ENCODE measurements at places on chromosomes 1 and 21.

DNA sequence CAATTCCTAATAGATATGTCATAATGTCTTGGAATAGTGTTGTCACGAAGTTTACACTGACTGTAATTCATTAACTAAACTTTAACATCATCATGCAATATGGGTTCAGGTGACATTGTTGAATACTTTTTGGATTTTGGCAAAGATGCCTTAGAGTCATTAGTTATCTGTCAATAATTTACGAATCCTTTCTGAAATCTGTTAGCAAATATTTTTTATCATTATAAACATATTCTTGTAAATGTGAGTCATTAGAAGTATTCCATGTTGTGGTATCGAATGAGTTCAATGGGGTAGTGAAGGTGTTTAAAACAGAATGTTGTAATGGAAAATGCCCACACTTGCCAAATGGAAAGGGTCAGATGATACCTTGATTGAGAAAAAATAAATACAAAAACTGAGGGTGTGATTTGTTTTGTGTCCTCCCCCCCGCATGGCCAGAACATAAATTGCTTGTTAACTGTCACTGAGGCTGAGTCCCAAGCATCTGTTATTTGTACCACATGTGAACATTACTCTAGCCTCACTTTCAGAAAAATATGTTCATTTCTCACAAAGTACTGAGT, 5.2 kb upstream of the NR5A2 start:
- no peak for DNase-seq

- DNase-seq = no peak
Measured at GRCh38 chr1:155321639-155322503, 1.2 kb downstream of the RUSC1 start.

DNA sequence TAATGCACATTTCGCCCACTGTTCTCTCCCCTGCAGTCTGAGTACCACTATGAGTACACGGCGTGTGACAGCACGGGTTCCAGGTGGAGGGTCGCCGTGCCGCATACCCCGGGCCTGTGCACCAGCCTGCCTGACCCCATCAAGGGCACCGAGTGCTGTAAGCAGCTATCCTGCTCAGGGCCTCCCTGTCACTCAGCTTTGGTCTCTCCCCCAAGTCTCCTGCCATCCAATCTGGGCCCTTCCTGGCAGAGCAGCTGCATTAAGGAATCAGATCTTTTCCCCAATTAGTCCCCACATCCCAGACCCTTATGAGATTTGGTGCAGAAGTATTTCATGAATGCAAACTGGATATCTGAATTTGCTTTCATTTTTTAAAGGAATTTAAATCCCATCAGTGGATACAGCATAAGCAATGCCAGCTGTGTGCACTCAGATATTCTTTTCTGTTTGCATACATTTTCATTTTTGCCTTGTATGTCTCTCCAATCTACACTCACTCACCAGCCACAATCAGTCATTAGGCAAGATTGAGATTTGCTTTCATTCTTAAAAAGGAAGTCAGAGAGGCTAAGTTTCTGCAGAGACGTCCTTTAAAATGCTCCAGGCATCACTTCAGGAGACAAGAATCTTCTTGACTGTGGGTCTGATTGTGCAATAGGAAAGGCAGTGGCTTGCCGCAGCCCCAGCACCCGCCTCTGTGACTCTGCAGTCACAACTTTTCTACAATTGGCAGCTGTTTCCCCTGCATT, 48.1 kb downstream of the ELAPOR1 start:
- no peak for DNase-seq

DNA sequence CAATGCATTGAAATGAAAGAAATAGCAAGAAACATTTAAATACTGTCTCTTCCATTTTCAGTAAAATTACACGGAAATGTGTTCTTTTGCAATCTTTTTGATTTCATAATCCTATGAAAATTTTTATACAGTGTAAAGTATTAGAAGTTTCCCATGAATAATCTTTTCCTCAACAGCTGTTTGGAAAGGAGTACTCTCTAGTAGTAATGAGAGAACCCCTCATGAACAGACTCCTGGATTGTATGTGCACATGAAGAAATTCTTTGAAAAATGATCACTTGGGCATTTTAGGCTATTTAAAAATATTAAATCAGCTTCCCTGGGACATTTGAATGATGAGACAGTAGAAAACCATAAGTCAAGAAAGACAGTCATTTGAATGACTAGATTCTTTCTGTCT, 64.4 kb downstream of the LHX9 start:
- DNase-seq = no peak

DNA sequence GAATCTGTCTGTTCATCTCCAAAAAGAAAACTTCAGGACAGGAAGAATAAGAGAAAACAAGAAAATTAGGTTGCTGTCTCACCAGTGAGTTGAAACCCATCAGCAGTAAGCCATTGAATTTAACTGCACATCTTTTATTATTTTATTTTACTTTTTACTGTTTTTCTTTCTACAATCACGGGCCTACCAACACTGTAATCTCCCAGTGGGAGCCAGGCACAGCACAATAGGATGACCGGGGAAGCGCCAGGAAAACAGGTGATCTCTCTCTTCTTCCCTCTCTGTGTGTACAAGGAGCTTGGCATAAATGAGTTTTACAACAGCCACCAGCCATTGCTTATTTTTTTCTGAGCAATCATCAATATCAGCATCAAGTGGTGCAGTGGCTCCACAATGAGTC, 113.1 kb upstream of the ESRRG start:
- no peak for DNase-seq

GRCh38 chr21:25682382-25682781, 43.3 kb downstream of the JAM2 start:
- DNase-seq = no peak

DNA sequence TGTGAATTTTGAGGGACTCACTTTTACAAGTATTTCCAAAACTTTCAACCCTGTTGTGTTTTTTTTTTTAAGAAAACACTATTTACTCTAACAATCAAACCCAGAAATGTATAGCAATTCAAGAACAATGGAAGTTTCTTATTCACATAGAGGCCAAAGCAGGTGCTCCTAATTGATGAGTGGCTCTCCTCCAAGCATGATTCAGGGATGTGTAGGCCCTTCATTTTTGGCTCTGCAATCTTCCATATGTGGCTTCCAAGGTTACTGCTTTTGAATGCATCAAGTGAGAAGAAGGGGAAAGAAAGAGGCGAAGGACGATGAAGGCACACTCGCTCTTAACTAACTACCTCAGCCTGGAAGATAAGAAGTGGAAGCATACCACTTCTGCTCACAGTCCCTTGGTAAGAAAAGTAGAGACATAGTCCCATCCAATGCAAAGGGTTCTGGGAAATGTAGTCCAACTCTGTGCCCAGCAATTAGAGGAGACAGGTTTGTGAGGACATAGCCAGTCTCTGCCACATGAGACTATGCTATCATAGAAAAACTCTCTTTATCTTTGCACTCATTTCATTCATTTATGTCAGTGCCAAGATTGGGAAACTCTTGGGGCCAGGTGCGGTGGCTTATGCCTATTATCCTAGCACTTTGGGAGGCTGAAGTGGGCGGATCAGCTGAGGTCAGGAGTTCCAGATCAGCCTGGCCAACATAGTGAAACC, 46.0 kb downstream of the OPTC start:
- DNase-seq = no peak

GRCh38 chr1:243413431-243414151, 157.8 kb downstream of the SDCCAG8 start:
- DNase-seq = no peak

- DNase-seq = no peak
Measured at GRCh38 chr1:119347858-119348257, 20.7 kb upstream of the HAO2 start.

GRCh38 chr1:150080784-150081183, 13.2 kb downstream of the VPS45 start:
- no peak for DNase-seq

DNA sequence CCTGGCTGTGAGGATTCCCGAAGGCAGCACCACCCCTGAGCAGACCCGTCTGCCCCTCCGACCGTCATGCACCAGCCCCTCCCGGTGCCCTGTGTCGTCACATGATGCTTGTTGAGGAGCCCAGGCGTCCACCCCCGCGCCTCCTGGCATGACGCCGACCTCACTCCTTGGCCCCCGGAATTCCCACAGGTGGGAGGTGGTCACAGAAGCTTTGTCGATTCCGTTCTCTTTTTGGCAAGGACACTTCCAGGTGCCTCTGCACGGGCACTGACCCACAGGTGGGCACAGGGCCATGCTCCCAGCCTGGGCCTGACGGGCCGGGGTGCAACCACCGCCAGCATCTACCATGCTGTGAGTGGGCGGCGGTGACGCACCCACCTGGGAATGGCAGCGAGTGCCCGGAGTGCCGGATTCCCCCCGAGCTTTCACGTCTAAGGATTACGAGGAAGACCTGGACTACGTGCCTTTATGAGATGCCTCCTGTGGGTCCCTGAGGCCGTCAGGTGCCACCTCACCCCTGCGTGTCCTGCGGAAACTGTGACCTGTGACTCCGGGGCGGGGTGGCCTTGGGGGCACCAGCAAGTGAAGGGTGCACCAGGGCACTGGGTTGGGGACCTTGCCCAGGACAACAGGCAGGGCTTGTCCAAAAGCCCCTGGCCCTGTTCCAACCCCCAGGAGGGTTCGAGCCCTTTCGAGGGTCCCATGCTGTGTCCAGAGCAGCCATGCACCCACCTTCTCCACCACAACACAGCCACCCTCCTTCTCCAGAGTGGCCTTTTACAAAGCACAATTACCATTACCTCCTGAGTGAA, 31.4 kb upstream of the COL6A1 start:
- DNase-seq = no peak

- DNase-seq = no peak
Measured at GRCh38 chr1:186183219-186183618, 191.8 kb downstream of the TPR start.

GRCh38 chr1:103106426-103107341, 1.6 kb downstream of the COL11A1 start:
- DNase-seq = peak; percentile 37

DNA sequence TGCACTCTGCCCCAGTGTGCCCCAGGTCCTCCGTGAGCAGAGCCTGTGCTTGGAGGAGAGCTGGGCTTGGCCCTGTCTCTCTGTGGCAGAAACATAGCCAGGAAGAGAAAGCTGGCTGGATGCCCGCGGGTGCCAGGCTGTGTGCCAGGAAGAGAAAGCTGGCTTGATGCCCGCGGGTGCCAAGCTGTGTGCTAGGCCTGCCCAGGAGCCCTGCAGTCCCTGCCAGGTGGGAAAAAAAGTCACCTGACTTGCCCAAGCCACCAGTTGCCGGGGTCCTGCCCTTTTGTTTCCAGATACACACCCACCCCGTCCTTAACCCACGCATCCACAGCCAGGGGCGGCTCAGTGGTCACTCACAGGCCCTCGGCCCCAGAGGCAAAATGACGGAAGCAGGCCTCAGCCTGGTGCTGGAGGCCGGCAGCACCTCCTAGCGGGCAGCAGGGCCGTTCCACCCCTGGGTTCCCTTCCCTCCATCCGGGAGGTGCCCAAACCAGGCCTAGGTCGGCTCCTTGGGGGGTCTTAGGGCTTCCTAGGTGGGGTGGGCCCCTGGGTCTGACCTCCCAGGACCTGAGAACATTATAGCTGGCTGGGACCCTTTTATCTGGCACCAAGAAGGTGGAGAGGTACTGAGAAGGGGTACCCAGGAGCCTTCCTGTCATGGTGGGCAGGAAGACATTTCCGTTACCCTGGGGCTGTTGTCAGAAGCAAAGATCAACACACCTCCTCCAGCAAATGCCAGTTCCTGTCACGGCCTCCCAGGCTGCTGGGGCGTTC, 9.1 kb downstream of the ITGB2 start:
- no peak for DNase-seq

All from SW480 (cell line).